ENCODE measurements at places on chromosomes 12 and 14. TPM values are rescaled to one million over a fixed set of nuclear protein-coding genes. Genes with fewer than 3 reads are reported as not detected.

- no peak for DNase-seq
Observed at GRCh38 chr12:67650388-67651131, 2.0 kb downstream of the DYRK2 start.

GRCh38 chr12:105548626-105549025 lies 218.1 kb downstream of the C12orf75 start:
- DNase-seq: no peak

DNA sequence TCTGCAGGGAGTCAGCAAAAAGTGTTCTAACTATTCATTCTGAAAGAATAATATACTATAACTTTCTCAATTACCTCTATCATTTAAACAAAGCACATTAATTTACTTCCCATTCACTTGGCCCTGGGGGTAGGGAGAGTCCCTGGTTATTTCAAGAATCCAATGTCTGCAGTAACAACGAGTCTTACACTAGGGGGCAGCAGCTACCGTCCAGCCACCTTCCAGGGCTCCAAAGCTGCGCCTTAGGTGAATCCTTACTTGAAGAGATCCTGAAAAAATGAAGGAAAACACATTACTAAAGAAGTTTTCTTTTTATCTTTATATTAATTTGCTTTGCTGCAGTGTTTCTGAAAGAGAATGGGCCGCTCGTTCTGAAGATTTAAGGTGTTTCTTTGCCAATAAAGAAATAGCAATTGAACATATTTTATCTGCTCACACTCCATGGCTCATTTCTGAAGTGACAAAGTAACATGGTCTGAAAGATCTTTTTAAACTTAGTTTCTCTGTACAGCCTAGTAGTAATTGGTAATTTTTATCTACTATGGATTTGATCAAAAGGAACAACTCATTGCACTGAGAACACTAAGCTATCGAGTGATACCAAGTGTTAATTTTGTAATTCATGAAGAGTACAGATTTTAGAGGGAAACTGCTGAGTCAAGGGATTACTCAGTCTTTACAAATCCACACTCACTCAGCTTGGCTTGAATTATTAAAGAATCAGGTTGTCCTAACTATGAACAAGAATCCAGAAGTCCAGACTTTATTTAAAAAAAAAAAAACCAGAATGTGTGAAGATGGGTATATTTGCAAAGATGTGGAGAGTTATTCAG lies 27.6 kb downstream of the BHLHE41 start:
- peak; percentile 14 for DNase-seq

DNA sequence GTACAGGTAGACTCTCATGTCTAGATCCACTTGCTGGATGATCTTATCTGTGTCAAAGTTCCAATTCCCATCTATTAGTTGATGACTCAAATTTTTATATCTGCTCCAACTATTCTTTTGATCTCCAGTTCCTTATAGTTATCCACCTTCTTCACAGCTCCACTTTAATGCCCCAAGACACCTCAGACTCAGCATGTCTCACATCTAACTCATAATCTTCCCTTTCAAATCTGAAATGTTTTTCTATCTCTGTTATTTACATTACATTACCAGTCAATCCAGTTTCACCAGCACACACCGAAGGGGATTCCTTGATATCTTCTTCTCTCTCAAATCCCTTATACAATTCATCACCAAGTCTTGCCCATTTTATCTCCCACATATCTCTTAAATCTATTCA lies 3.7 kb upstream of the METAP2 start:
- no peak for DNase-seq

- DNase-seq: no peak
Observed at GRCh38 chr12:51077930-51078329, 5.5 kb downstream of the CSRNP2 start.

GRCh38 chr12:9107542-9107873 lies 8.2 kb downstream of the A2M start:
- no peak for DNase-seq

DNA sequence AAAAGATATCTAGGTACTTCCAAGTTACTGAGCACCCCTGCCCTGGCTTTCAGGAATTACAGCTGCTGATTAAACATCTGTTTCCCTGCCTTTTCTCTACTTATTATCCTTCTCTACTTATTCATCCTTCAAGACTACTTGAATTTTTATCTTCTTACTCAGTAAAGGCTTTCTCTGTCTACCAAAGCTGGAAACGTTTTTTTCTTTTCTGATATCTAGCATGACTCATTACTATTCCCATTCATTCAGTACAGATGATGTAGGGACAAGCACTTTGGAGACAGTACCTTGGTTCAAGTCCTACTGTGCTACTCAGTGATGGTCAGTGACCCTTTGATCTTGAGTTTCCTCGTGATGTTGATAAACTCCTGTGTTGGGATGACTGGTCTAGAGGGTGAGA lies 848.7 kb downstream of the NRXN3 start:
- no peak for DNase-seq

DNA sequence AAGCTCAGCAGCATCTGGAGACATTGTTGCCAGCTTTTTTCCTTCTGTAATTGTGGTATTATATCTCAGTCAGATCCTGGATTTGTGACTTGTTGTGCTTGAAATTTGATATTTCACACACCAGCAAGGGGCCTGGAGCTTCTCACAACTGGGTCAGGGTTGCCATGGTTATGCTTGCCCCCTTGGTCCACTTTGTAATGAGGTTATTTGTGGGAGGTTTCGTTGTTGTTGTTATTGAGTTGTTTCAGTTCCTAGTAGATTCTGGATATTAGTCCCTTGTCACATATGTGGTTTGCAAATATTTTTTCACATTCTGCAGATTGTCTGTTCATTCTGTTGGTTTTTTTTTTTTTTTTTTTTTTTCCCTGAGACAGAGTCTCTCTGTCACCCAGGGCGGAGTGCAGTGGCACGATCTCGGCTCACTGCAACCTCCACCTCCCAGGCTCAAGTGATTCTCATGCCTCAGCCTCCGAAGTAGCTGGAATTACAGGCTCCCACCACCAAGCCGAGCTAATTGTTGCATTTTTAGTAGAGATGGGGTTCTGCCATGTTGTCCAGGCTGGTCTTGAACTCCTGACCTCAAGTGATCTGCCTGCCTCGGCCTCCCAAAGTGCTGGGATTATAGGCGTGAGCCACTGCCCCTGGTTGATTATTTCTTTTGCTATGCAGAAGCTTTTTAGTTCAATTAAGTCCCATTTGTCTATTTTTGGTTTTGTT lies 80.6 kb upstream of the ETV6 start:
- no peak for DNase-seq

GRCh38 chr14:65377576-65377975 lies 35.0 kb upstream of the FUT8 start:
- DNase-seq: no peak

- no peak for DNase-seq
Observed at GRCh38 chr14:101789222-101789621, 27.7 kb downstream of the PPP2R5C start.

DNA sequence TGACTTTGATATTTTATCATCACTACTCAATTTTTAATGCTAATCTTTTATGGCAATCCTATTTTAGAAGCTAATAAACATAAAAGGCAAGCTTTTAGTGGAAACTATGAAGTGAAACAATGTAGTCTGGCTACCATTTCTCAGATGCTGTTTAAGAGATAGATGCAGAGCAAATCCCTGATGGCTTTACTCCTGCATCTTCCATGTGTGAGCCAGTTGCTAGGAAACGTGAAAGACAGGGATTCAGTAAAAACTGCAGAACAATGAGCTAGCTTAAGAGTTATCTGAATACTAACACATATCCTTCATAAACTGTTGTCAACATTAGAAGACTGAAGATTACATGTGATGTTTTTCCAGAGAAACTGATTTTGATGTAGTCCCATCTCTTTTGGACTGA lies 112.6 kb downstream of the SLC2A13 start:
- DNase-seq: no peak

- no peak for DNase-seq
Observed at GRCh38 chr14:24366721-24367513, 1.1 kb upstream of the NFATC4 start.

Gene PDZRN4
- not detected for total RNA-seq

GRCh38 chr12:13116259-13116658 lies 12.8 kb upstream of the GSG1 start:
- no peak for DNase-seq

DNA sequence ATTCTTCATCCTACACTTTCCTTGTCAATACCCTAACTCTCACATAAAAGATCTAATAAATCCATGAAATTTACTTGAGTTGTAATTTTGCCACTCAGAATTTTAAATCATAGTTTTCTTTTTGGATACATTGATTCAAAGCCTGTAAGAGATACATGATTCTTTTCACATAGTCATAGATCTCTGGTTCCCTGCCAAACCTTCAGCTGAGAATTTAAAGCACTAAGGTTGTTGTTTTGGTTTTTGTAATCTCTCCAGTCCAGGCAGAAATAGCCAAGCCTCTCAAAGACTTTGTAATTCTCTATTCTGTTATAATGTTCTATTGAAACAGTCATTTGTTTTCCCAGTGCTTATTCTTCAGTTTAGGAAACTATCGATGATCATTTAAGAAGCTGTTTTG lies 273.9 kb downstream of the TRHDE start:
- DNase-seq: no peak

DNA sequence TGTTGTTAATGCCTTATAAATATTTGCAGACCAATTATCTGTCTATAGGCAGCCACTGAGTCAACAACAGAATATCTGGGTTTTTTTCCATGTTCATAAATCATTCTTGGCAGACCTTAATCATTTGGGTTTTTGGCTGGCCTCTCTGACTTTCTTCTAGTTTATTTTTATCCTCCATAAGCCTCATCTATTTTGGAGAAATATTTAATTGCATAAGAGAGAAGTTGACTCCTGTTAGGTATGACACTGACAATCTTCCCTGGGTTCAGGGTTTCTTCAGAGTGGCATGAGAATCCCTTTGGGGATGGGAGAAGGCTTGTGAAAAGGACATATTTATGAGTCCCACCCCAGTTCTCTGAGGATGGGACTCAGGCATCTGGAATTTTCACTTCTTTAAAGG lies 299.8 kb downstream of the NRXN3 start:
- DNase-seq: no peak
